Stimulated activated CD4-positive, alpha-beta T cell treated with anti-CD3 and anti-CD28 coated beads, TNF-alpha, amount 100 ng/mL, for 1 hour (primary cell): ENCODE measurements at places on chromosomes 11 and 22.

GRCh38 chr11:71565263-71565662 is at the start of gene KRTAP5-10:
KRTAP5-10 (plus strand) TSS chr11:71565563; CDS start chr11:71565588, 25 bp downstream.
- no peak for DNase-seq

DNA sequence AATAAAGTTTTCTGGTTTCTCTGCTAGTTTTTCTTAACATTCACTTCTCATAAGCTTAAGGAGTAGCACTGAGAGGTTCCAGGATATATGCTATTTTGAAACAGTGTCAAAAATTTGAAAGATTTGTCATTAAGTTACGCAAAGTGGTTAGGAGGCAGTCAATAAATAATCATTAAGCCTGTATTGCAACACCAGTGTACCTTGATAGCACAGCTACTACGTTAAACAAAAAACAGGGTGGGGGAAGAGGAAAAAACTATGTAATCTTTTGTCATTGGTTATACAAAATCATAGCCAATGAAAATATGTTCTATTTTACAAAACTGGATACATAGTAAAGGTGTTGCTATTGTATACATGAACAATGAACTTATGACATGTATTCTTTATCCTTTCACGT is 30.4 kb upstream of the PITPNB start:
- DNase-seq: no peak

- no peak for DNase-seq
Observed at GRCh38 chr11:68695531-68695930, 11.2 kb downstream of the GAL start.

DNA sequence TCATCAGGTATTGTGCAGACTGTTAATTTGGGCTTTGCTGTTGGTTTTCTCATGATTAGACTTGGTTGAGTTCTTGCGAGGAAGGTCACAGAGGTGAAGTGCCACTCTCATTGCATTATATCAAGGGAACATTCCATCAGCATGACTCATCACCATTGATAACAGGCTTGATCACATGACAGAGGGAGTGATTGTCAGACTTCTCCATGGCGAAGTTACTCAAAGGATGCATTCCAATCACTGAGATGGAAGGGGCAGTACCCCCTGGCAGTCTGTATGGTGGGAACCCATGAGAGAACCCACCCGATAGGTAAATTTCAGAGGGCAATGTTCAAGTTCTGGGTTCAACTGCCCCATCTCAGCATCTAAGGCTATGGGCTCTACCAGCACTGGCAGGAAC is 19.4 kb upstream of the P2RY2 start:
- no peak for DNase-seq

DNA sequence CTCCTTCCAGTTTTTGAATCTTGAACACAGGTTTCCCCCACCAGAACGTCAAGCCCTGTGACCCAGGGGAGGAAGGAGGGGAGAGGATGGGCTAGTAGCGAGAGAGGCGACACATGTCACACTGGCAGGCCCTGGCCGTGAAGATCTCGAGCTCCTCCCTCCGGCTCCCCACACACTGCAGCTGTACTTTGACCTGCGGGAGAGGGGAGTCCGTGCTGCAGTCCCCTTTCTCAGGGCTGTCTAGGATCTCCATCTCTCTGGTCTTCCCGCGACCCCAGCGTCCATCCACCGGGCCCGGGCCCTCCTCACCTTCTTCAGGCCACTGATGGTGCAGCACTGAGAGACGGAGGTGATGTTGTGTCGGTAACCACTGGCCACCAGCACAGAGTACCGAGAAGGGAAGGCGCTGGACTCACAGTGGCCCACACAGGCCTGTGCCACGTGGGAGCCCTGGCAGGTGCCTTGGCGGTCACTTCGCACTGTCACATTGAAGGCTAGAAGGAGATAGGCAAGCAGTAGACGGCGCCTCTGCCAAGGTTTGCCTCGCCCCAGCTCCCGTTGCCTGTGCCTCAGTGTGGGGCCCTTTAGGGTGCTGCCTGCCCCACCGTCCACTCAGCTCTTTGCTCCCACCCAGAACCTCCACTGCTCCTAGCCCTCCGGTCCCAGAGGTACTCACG is 873 bp downstream of the GPHA2 start:
- no peak for DNase-seq

GRCh38 chr11:27002431-27002830 is 8.5 kb downstream of the FIBIN start:
- no peak for DNase-seq

GRCh38 chr22:22871536-22872278 is 15.9 kb upstream of the IGLL5 start:
- DNase-seq: no peak

DNA sequence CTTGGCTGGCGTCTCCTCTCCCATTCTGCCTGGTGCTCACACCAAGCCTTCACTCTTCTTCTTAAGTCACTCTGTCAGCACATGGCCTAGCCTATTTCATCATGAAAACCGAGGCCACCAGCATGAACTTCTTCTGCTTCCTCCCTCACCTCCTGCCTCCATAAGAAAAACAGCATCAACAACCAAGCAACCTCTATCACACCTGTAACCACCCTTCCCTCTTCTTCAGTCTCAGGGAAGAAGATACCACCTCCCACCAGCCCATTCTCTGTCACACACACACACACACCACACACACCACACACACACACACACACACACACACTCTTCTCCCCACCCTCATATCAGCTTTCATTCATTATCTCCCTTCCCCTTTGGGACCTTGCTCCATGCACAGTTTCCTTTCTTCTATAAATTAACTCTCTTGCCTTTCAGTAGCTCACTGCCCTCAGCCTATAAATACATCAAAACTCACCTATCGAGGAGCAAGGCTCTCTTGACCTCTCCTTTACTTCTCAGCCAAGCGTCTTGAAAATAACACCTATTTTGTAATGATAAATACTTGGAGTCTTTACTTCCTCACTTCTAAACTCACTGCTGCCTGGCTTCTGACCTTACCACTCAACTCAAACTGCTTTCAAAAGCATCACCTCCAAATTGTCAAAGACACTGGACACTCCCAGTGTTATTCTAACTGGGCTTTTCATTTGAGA is 36.6 kb downstream of the SC5D start:
- DNase-seq: no peak

GRCh38 chr11:59196777-59197176 is 15.9 kb downstream of the MPEG1 start:
- DNase-seq: no peak

GRCh38 chr11:128747728-128748148 is 53.9 kb downstream of the FLI1 start:
- DNase-seq: no peak

GRCh38 chr22:37740455-37741311 is 43.8 kb downstream of the TRIOBP start:
- no peak for DNase-seq

GRCh38 chr11:77413850-77414460 is 59.9 kb downstream of the PAK1 start:
- DNase-seq: no peak

- no peak for DNase-seq
Observed at GRCh38 chr11:118628861-118629549, 21.6 kb downstream of the PHLDB1 start.

- DNase-seq: no peak
Observed at GRCh38 chr22:45885171-45885840, 91.7 kb downstream of the WNT7B start.

DNA sequence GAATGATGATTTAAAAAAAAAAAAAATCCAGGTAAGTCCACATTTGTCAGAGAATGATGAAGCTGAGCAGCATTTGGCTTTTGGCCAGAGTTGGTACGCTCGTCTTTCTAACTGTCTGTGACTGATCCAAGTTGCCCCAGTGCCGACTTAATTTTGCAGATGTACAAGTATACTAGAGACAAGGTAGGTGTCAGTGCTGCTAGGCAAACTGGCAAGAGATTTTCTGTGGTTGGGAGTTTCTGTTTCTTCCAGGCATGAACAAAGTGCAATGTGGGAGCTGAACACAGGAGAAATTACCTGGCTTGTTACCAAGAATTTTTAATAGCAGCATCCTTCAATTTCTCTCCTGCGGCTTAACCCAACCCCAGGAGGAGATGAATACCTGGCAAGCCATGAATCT is 307.7 kb downstream of the BUD13 start:
- DNase-seq: no peak

- no peak for DNase-seq
Observed at GRCh38 chr11:118939953-118940598, 14.3 kb upstream of the BCL9L start.

DNA sequence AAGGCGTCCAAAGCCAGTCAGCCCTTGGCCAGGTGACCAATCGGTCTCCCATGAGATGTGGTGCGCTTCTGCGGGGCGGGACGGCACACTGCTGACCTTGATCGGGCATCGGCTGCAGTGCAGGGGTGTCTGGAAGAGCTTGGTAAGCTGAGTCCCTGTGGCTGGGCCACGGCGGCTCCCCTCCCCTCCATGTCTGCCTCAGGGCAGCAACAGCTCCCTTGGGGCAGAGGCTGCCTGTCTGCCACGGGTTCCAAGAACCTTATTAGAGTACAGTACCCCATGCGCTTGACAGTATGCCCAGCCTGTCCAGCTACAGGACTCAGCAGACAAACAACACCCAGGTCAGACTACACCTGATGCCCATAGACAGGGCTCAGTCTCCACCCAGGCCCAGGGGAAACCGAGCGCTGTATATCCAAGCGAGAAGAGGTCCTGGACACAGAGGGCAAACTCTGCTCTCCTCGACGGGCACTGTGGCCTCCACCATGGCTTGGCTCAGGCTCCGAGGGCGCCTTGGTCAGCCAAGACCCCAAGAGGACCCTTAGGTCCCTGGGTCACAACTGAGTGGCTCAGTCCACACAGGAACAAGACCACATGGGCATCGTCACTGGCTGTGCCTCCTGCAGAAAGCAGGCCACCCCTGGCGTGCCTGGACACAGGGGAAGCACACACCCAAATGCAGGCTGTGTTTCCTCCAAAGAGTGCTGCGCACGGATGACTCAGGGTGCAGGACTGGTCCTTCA is 18.9 kb downstream of the TSPAN32 start:
- no peak for DNase-seq

DNA sequence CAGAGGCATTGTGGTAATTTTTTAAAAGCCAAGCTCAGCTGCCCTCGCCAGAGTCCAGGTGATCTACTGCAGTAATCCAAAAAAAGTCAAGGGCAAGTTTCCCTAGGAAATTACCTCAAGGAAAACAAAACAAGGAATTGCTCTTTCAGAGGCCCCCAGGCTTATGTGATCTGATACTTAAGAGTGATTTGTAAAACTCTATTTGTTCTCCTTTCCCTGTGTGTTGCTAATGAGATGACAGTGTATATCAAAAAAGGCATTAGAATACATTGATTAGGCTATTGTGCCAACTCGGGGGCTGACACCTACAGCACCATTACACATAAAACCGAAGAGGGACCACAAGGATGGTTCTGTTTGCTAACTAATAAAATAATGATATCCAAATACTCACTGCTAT is 44.5 kb upstream of the CHRM4 start:
- DNase-seq: no peak

DNA sequence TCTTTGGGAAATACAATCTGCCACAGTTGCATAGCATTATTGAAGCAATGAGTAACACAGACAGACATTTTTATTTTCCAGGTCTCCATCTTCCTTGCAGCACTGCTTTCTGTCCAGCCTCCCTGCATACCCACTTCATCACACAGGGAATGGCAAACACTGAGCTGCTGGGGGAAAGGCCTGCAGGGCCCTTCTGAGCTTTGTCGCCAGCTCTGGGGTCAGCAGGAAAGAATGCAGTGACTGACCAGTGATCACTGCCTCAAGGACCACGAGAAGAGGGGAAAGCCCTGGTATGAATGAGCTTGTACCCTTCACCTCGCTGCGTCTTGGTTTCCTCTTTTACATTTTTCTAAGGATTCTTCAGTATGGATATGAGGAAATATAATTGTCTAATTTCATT is 21.3 kb upstream of the MICAL2 start:
- DNase-seq: no peak

DNA sequence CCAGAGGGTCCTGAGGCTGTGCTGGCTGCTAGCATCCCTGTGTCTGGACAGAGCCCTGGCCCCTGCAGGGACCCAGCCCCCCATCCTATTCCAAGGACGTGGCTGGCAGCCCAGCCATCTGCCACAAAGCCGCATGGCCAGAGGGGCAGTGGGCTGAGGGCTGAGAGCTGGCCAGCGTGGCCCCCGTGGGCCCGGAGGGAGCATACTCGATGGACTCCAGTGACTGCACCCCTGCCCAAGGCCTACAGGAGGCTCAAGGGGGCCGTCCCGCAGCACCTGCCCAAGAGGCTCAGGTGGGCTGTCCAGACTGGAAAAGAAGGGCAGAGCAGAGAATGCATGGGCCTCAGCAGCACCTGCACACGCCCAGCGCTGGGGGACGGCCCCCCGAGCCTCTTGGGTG is 13.1 kb downstream of the TSPAN4 start:
- DNase-seq: no peak

- no peak for DNase-seq
Observed at GRCh38 chr11:117513666-117514065, 186.0 kb downstream of the CEP164 start.

DNA sequence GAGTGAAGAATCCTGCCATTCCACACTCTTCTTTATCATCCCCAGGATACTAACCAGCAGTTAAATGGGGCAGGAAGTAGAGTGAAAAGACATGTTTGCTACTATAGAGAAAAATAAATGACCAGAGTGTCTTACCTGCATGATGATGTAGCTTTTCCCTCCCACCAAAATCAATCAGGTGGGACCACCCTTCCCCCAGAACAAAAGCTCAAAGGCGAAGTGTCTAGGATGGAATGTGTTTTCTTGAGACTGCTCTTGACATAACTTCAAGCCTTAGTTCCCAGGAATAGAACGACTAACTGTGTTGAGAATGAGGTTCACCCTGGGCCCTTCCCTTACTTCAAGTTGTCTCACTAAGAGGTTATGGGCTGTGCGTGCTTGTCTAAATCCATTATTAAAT is 339.2 kb upstream of the CCDC90B start:
- DNase-seq: no peak

- no peak for DNase-seq
Observed at GRCh38 chr22:50576070-50576469, 2.2 kb downstream of the CPT1B start.

DNA sequence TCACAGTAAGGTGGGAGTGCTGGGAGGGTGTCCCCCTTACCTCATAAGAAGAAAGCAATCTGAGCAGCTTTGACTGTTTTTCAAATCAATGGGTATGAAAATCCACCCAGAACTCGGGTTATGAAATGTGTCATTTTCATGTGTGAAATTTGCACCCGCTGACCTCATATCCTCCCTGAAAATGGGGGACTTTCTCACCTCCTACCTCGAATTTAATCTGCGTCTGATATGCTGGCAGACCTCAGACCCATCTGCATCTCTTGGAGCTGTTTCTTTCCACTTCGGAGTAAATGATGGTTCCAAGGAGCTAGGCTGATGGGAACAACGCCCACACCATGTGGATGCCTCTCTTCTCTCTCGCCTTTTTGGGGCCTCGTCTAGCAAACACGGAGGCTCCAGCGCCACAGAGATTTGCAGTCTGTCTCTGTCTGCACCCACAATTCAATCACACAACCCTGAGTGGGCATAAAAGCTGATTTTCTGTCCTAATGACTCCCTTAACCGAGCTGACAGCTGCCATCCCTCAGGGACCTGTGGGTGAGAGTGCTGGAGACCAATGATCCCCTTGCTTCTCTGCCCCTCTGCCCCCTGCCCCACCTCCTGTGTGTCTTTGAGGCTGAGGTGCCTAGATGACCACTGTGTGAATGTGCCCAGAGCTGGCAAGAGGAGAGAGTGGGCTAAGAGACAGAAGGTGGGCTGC is 71.0 kb downstream of the TRIM29 start:
- DNase-seq: no peak
